ENCODE measurements at places on chromosomes 11 and 22.

GRCh38 chr22:46763051-46763705 is 728 bp downstream of the TBC1D22A start:
- DNase-seq = no peak

DNA sequence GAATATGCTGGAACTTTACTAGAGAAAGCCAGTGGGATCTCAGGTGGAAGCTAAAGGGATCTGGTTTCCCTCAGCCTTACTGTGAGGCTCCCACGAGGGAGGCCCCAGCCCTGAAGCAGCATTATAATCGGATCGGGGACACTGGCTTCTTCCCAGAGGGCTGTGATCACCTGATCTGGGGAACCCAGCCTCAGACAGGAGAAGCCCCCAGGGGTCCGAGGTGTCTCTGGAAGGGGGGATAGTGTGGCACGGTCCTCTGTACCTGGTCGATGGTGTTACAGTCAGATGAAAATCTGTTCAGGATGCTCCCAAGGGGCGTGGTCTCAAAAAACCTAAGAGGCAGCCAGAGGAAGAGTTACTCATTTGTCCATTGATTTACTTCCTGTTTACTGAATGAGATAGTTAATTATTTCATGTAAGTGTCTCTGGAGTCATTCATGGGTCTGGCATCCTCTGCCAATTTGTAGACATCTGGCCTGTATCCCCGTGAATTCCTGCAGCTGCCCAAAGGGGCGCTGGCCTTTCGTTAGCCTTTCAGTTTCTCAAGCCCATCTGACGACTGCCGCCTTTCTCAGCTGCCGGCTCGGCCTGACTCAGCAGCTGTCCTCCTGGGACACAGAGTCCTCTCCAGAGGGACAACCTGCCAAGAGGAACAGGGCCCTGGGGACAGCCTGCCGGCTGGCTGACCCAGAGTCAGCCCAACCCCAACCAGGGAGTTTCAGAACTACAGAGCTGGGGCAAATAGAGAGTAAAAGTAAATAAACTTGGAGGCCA is 17.0 kb upstream of the KCNJ11 start:
- DNase-seq = no peak

DNA sequence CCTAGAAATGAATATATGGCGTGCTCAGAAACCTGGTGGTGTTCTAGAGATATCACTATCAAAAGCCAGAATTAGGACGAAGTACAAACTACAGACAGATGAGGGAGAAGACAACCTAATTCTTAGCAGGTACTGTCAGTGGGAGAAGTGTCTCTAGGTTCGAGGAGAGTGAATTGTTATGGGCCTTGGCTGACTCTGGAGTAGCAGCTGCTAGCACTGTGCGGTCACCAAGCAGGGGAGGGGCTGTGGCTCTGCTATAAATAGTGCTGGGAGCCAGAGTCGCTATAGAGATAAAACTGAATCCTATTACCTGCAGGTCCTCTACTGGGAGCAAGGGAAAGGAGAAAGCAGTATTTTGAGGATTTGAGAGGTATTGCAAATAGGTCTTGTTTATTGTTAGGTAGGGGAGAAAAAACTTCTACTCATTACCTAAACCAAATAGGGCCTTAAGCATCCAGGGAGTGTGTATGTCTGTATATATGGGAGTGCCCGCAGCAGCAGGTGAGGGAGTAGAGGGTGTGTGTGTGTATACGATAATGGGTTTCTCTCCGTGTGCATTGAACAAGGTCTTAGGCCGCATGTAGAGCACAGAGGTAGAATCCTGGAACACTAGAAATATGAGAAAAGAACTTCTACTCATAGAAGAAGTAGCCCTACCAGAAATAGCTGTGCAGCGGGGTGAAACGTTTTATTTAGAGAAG is 2.2 kb downstream of the MADD start:
- DNase-seq = no peak

- no peak for DNase-seq
Measured at GRCh38 chr11:45024846-45025588, 74.3 kb upstream of the TP53I11 start.

DNA sequence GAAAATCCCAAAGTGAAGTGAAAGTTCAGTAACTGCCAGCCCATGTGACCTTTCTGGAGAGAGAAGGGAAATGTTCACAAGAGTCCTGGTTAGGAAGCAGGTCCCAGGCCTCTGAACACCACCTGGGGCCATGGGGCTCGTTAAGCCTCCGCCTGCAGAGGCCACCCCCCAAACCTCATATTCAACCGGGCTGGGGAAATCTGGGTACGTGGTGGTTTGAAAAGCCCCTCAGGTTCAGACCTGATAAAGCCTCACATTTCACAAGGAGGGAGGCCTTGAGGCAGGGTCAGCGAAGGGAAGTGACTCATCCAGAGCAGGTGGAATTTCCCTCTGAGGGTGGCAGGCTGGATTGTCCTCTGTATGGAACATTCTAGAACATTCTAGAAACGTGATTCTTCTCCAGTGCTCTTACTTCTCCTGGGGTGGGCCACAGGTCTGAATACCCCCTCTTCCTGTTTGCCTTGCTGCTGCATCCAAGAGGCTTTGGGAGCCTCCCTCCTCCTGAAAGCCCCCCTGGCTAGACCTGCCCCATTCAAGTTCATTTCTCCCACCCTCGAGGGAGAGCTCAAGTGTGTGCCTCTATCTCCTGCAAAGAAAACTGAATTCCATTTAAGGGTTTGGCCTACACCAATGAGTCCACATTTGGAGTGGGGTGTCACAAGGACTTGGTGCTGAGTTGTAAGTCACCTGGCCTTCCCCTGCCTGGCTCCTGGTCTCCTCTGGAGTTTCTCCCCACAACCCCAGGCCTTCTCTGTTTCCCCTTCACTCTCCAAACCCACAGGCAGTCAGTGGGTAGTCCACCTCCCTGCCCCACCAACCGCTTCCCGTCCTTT is 6.3 kb downstream of the FXYD2 start:
- DNase-seq = no peak

DNA sequence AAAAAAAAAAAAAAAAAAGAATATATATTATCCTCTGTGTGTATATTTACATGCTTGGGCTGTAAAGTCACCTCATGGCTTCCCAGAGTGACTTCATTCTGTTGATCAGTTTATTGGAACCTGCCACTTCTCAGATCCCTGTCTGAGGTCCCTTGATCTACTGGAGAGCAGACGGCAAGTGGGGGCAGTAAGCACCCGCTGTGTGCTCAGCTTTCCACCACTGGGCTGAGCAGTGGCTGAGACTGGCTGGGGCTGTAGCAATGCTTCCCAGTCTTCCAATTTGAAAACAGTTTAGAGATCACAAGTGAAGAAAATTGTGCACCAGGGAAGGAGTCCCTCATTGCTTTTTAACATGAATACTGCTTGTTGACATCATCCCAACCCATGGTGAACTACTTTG is 6.9 kb upstream of the RBM4B start:
- no peak for DNase-seq

GRCh38 chr11:14418801-14419417 is 59.9 kb upstream of the RRAS2 start:
- DNase-seq = peak; percentile 15

DNA sequence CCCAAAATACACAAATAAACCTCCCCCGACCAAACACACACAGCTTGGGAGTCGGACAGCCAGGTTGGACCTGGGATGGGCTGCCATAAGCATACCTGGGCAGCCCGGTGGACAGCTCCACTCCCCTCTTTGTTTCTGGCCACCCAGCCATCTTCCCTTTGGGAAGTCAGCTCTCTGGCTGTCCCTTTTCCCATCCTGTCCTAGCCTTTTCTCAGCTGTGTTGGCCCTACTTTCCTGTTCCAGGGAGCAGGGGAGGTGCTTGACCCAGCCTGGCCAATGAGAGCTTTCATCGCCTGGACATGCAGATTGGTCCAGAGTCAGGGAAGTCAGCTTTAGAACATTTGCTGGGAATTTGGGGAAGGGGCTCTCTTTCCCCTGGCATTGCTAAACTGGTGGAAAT is 68.7 kb upstream of the NECTIN1 start:
- no peak for DNase-seq

- DNase-seq = no peak
Measured at GRCh38 chr11:34870548-34871196, 45.5 kb downstream of the APIP start.

DNA sequence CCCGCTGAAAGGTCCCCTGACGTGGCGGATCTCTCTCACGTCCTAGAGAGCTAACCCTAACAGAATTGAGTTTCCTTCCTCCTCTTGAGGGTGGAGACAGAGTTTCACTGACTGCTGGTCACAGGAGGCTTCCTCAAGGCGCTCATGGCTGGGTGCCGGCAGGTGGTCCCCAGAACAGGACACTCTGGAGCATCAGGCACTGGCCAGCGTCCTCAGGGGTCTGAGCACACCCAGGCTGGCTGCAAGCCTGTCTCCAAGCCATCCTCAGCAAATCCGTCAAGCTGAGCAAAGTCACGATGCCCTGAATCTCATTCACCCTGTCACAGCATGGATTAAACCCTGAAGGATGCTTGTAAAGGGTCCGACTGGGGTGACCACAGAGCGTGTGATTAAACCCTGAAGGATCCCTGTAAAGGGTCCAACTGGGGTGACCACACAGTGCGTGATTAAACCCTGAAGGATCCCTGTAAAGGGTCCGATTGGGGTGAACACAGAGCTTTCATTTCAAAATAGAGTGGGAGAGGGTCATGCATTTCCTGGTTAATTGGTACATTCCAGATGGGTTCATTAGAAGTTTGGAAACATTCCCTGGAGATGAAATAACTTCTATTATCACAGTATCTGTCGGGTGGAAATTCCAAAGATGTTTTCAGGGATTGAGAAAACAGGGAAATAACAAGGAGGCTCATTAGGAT is 473.0 kb downstream of the BRD1 start:
- no peak for DNase-seq

DNA sequence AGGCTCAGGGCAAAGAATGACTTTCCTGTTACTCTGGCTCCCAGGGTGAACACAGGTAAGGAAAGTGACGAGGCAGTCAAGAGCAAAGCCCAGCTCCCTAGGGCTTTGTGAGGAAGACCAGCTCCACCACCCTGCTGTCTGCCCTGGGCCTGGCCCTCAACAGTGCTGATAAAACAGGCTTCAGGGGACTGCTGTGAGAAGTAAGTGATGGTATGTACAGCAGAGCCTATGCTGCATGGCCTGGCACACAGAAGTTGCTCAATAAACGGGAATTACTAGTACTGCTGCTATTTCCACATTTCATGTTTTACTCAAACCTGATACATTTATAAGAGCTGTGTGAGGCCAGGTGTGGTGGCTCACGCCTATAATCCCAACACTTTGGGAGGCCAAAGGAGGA is 50.3 kb downstream of the MICAL3 start:
- no peak for DNase-seq

DNA sequence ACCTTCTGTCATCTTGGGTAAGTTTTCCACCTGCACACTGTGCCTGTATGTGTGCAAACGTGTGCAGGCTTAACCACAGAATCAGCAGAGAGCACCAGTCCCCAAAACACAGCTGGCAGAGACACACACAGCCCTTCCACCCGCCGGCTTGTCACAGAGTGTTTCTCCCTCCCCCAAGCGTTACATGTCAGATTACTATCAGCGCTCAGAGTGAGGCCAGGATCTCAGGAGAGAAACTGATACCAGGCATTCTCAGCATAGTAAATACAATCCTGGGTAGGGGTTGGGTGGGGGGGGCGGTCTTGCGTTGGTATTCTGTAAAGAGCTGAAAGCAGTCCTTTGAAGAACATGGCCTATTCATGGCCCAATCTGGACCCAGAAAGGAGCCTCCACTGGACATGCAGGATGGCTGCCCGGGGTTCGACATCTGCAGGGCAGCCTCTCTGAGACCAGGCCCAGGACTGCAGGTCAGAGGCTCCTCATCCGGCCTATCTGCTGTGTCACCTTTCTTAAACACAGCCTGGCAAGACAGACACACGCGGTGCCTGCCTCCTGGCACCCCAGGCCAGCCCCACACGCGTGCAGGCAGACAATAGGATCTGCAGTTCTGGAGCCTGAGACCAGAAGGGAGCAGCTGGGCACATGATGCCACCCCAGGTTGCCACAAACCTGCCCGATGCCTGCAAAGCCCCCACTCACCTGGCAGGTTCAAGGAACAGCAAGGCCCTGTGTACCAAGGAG is 1.7 kb downstream of the OSBPL5 start:
- peak; percentile 26 for DNase-seq

DNA sequence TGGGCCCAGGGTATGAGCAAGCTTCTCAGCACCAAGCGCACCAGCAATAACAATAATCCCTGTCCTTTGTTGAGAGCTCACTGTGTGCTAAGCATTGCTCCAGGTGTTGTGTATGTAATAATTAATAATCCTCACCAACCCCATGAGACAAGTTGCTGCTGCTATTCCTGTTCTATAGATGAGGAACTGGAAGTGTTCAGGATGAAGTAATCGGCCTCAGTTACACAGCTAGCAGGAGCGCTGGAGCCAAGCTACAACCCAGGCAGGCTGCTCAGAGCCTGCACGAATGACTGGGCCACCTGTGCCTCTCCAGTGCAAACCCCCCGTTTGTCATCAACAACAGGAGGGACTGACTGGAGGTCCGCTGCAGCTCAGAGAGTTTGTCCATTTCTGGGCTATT is 35.2 kb upstream of the CECR2 start:
- DNase-seq = no peak

DNA sequence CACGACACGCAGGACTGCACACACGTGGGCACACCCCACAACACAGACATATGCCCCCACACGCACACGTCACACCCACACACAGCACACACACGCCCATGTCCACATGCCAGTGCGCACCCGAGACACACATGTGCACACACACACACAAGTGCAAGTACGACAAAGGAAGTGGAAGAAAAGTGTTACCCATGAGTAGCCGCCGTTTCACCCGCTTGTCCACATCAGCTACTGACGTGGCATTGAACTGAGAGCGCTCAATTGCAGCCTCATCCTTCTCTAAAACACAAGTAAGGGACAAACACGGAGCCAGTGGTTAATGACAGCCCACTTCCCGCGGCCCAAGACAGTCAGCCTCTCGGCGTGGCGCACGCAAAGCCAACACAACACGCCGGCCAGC is 68.4 kb upstream of the TTLL12 start:
- DNase-seq = no peak

DNA sequence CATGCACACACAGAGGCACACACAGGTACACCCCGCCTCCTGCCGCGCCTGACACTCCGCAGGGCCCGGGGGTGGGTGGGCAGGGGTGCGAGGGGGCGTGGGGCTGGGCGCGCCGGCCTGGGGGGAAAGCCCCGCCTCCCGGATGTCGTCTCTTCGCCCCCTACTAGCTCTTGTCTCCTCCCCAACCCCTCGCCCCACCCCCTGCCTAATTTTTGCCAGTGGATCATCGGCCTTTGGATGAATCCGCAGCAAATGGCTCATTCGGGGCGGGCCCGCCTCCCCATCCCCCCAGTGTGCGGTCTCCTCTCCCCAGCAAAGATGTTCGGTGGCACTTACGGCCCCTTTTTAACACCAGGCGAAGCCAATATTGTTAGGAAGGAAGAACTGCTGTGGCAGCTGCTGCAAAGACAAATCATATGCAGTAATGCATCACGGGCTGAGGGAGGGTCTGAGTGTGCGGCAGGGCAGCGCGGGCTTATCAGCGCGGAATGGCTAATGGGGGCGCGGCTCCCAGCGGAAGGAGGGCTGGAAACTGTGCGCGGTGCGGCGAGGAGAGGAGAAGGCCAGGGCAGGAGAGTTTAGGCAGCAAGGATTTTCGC is 13.4 kb upstream of the NECTIN1 start:
- DNase-seq = no peak

- no peak for DNase-seq
Measured at GRCh38 chr22:45598596-45599217, 72.9 kb upstream of the ATXN10 start.

- DNase-seq = no peak
Measured at GRCh38 chr11:48020092-48020755, 39.9 kb downstream of the PTPRJ start.
